Islet precursor cell (in vitro differentiated cells): ENCODE measurements at places on chromosomes 3 and 15.

- DNase-seq: peak; percentile 59
Observed at GRCh38 chr15:81419332-81419943, 45.4 kb upstream of the TMC3 start.

GRCh38 chr3:192042116-192042515 lies 581.2 kb downstream of the PYDC2 start:
- no peak for DNase-seq

GRCh38 chr15:73930790-73931281 lies 4.6 kb downstream of the LOXL1 start:
- no peak for DNase-seq

DNA sequence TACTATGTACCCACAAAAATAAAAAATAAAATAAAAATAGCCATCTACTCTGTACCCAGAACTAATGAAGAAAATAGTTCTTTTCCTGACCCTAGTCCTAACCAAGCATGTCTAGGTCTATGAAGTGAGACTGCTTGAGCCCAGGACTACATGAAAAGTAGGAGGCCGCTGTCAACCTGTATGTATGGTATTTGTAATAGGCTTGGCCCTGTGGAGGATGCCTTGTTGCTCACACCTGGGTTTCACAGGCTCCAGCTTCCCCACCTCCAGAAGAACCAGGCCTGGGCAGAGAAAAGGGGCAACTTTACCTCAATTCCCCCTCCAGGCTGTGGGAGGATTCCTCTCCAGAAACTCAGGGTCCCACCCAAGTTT lies 6.8 kb upstream of the PKM start:
- DNase-seq: no peak

GRCh38 chr3:13748276-13748879 lies 131.5 kb downstream of the WNT7A start:
- peak; percentile 83 for DNase-seq

- DNase-seq: no peak
Observed at GRCh38 chr3:182710557-182711157, 82.6 kb upstream of the ATP11B start.

GRCh38 chr15:77759896-77760592 lies 127.3 kb upstream of the LINGO1 start:
- DNase-seq: peak; percentile 79

DNA sequence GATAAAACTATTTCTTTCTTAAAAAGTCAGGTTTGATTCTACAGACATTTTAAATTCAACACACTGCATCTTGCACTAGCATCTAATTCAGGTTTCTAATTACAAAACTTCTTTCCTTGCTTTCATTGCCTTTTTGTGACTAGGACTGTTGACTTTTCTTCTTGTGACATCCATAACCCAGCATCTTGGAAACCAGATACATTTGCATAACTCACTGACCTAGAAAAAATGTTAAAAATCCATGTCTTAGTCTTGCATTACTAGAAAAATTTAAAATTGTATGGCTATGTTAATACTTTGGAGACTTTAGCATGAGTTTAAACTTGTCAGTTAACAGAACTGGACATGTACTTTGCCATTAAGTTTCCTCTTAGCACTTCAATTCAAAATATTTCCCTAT lies 72.7 kb downstream of the DTWD1 start:
- no peak for DNase-seq

GRCh38 chr15:88882785-88883184 lies 12.6 kb downstream of the HAPLN3 start:
- DNase-seq: no peak

DNA sequence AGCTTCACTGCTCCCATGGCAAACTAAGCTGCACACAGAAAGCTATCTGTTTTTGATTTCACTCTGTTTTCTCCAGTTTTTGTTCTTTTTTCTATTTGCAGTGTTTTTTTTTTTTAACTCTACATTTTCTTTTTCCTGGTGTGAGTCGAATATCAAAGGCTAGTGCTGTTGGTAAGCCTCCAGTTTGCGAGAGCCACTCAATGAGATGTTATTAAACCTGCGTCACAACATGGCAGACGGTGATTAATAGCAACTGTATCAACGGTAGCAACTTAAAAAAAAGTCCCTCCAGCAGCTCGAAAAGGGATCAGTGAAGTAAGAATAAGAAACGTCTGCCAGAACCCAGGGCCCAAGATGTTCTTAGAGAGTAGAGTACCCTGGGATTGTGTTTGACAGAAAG lies 84.1 kb downstream of the MEIS2 start:
- DNase-seq: no peak

DNA sequence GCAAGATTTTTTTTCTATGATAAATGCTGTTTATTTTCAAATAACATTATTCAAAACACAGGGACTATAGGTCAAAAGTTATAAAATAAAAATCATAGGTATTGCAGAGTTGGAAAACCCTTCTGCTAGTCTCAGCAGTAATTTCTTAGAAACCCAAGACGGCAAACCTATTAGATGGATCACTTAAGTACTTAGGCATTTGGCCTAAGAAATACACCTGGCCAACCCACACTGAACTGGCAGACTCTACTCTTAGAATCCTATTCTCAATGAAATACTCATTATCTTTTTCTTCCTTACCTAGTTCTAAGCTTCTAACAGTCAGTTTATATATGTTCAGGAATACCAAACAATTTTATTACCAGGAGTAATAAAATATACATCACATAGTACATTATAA lies 30.5 kb upstream of the RIOX2 start:
- DNase-seq: no peak

- DNase-seq: no peak
Observed at GRCh38 chr3:136177876-136178275, 18.3 kb downstream of the MSL2 start.

- DNase-seq: peak; percentile 25
Observed at GRCh38 chr15:59722476-59722875, 33.4 kb upstream of the BNIP2 start.
